IPS DF 19.7 (cell line): ENCODE measurements at places on chromosomes 2 and 18.

GRCh38 chr18:58195278-58195765 lies 151.3 kb downstream of the NEDD4L start:
- no peak for DNase-seq

- no peak for DNase-seq
Observed at GRCh38 chr2:239175181-239175580, 225.6 kb downstream of the HDAC4 start.

- DNase-seq, result no peak
Observed at GRCh38 chr2:53500181-53500580, 267.4 kb upstream of the CHAC2 start.

DNA sequence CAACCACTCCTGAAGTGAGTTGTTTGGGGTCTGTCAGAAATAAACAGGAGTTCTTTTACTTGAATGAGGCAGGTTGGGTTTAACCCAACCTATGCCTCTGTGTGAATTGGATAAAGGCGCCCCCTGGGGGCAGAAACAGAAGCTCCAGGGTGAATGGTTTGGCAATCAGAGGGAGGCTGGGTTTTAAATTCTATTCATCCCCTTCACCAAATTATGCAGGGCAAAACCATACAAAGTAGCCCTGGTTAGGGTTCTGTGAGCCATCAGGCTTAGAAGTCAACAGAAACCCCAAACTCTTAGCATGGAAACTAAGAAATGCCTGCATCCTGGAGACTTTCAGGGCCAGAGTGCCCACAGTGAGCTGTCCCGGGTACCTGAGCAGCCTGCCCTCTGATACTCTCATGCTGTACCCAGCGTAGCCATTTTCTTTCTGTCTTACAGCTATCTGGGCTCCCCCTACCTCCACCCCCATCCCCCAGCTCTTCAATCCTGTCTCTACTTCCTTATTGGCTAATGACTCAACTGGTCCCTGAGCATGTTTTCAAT lies 241.5 kb downstream of the ICOS start:
- DNase-seq, result peak; percentile 23

DNA sequence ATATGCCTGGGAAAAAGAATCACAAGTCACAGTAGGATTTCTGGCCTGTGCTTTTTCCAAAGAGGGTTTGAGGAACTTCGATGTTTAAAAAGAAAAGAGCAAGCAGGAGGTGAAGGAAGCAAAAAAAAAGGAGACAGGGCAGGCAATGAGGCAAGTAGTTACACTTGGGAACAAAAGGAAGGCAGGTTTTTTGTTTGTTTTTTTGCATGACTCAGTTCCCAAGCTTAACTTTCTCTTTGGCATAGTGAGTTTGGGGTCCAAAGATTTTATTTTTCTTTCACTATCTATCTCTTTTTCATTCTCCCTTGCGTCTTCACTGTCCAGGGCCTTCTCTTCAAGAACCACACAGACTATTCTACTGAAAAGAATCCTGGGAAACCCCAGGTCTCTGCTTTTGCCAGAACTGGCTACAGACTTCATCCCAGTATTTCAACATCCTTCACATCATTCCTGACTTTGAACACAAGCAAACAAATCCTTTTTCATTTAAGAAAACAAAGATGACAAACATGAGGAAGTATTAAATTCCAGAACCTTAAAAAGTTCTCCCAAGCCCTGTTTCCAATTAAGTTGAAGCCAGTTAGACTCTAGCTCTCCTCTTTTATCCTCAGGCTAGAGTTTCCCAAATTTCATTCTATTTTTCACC lies 210.7 kb upstream of the RND3 start:
- DNase-seq, result no peak

DNA sequence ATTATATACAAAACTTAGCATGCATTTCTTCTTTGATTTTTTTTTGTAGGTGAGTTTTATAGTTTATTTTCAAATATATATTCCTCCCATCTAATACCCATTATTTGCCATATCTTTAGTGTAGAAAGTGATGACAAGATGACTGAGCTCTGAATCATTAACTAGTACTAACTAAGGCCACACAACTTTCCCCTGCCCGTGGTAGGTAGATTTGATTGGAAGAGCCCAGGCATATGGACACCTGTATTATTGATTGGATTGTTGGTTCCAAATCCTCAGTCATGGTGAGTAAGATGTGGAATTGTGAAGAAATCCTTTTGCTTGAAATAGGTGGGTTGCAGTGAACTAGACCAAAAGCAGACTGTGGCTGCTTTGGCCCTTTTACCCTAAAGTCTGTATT lies 54.8 kb downstream of the ABI2 start:
- no peak for DNase-seq

DNA sequence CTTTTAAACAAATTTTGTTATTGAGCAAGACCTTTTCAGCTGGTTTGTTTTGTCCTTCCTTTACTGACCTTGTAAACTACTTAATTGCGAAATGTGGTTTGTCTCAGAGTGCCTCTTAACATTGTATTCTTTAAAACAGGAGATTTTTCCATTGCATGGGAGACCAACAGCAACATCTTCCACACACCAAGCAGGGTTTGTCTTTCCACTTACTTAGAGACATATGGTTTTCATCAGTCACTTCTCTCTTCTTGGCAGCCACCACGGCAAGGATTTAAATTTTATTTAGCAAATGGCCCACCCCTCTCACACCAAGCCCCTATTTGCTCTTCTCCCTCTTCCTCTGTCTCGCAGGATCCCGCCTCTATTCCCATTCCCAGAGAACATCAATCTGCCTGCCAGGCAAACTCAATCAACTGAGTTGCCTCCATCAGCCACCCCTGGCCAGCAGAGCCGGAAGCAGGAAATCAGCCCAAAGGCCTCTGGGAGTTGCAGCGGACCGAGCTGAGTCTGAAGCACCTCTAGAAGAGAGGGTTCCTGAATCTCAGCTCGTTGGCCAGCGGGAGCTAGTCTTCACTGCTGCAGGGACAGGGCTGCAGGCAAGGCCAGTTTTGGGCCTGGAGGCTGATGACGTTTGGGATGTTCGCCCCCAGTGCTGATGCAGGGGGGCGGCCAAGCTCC lies 11.3 kb upstream of the CIB4 start:
- DNase-seq, result no peak

GRCh38 chr18:5538544-5538943 lies 5.3 kb downstream of the EPB41L3 start:
- no peak for DNase-seq

- DNase-seq, result no peak
Observed at GRCh38 chr2:11578081-11578948, 44.5 kb downstream of the GREB1 start.

GRCh38 chr2:117956036-117956796 lies 57.7 kb downstream of the CCDC93 start:
- DNase-seq, result no peak

- DNase-seq, result no peak
Observed at GRCh38 chr18:79402977-79403722, 7.4 kb downstream of the NFATC1 start.

DNA sequence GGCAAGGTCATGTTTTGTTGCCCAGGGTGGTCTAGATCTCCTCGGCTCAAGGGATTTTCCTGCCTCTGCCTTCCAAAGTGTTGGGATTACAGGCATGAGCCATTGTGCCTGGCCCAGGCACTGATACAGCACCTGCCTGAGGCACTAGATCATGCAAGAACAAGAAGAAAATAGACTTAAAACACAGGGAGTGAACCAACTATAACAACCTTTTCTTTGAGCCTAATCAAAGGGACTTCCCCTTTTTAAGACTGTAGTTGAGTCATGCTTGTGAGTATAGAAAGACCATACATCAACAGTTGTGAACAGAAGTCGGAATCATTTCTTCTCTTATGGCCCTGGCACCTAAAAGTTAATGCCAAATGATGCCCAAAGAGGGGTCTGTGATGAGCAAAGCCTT lies 47.9 kb upstream of the MAPRE2 start:
- DNase-seq, result no peak

- DNase-seq, result no peak
Observed at GRCh38 chr2:191777351-191777750, 69.5 kb downstream of the CAVIN2 start.

DNA sequence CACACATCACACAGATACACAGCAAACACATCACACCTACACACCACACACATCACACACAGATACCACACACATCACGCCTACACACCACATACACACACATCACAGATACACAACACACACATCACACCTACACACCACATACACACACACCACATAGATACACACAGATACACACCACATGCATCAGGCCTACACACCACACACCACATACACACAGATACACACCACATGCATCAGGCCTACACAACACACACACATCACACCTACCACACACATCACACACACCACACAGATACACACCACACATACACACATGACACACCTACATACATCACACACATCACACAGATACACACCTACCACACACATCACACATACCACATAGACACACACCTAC lies 158.8 kb downstream of the NDUFA10 start:
- DNase-seq, result no peak

- DNase-seq, result no peak
Observed at GRCh38 chr2:141630407-141630930, 500.3 kb downstream of the LRP1B start.

- DNase-seq, result no peak
Observed at GRCh38 chr2:130823886-130824491, 12.7 kb upstream of the ARHGEF4 start.

GRCh38 chr2:37642907-37643729 lies 28.3 kb downstream of the CDC42EP3 start:
- no peak for DNase-seq

GRCh38 chr2:102355526-102356380 lies at the start of gene IL18R1:
Gene IL18R1 (plus strand): TSS chr2:102355796. CDS start chr2:102362661, 6,865 bp downstream.
- no peak for DNase-seq

DNA sequence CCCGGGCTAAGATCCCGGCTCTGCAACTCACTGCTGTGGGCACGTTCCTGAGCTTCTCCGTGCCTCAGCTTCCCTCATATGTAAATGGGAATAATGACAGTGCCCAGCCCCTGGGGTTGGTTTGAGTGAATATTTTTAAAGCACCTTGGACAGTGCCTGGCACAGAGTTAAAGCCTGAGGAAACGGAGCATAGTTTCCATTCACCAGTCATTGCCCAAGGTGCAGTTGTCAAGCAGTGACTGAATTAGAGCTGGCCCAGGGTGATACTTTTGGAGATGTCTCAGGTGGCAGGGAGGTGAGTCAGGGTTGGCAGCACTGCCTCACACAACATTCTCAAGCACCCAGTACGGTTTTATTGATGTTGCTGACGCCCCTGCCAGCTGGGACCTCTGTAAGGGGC lies 12.2 kb downstream of the TMEM177 start:
- no peak for DNase-seq

- no peak for DNase-seq
Observed at GRCh38 chr2:66862885-66863650, 428.1 kb downstream of the MEIS1 start.

DNA sequence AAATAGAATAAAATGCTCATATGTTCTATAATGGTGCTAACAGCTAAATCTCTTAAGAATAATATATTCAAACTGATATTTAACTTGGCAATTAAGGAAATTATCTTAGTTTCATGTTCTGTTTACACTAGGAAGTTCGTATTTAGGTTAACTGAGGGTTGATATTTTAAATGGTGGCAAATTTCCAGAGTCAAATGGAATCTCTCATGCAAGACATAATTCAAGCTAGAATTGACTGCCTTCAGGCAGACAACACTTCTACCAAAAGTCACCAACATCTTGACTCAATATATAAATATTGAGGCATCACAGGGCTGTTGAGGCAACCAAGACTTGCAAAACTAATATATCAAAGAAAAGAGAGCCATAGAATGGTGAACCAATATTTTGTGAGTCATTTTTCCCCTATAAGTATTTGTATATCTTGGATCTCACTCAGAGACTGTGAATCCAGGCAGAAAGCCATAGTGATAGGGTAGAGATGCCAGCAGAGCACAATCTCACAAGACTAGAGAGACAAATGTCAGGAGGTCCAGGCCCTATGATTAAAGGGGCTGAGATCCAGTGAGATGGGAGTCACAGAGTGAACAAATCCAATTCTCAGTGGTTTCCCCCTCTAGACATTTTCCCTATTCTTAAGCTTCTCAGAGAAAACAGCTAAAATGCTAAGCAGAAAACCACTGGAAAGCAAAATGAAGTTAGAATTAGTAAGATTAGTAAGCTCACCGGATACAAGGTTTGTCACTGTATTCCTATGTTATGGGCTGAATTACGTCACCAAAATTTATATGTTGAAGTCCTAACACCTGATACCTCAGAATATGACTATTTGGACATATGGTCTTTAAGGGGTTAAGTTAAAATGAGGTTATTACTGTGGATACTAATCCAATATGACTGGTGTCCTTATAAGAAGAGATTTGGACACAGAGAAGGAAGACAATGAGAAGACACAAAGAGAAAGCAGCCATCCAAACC lies 358.2 kb upstream of the UBE2E3 start:
- DNase-seq, result no peak

GRCh38 chr2:102021779-102022178 lies 30.0 kb downstream of the IL1R2 start:
- no peak for DNase-seq

DNA sequence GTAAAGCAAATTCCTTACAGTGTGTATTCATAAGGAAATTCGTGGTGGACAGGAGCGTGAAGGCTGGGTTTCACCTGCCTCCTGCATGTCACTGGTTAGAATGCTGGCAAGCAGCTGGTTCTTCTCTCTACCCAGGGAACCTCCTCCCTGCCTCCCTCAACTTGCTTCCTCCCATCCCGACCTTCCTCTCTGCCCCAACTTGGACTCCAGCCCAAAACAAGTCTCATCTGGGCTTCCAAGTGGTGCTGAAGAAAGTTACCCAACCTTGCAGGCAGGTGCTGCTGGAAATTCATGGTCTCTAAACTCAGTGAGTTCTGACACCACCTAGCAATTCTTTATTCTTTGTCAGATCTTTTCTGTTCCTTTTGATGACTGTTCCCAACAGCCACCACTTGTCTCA lies 184.5 kb downstream of the BCL2 start:
- DNase-seq, result no peak

GRCh38 chr2:38239452-38239851 lies 137.6 kb downstream of the ATL2 start:
- DNase-seq, result no peak

GRCh38 chr2:129820908-129821307 lies 158.6 kb upstream of the RAB6C start:
- no peak for DNase-seq

- no peak for DNase-seq
Observed at GRCh38 chr18:61064911-61065310, 268.3 kb upstream of the CDH20 start.

DNA sequence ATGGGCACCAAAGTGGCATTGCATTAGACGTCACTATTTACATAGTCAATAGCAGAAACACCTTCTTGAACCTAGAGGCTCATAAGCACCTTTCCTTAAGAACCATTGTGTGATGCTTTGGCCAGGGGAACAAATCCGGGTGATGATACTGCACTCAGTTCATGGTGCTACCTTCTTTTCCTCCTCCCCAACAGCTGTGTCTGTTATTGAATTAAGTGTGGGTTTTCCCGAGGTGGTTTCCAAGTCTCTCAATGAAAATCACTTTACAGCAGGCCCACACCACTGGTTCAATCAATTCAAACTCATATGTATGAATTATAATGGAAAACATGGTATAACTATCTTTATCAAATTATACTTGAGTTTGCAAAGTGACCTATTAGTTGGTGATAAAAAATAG lies 9.3 kb upstream of the EFEMP1 start:
- DNase-seq, result no peak

DNA sequence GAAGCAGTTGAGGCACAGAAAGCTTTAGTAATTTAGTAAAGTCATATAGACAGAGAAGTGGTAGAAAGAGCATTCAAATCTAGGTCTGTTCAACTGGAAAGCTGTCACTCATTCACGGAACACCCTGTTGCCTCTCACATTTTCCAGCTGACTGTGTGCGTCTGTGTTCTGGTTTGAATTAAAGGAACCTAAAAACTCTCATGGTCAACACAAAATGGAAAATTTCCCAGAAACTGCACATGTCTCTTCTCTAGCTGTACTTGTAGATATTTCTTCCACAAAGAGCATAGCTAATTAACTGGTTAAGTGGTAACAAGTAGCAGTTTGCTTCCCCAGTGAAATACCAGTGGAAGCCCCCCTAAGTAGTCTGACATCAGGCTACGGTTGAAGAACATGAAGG lies 390.8 kb downstream of the TGIF1 start:
- no peak for DNase-seq
